Amygdala (tissue), 56 donors: ENCODE measurements at places on chromosomes 4 and X.

DNA sequence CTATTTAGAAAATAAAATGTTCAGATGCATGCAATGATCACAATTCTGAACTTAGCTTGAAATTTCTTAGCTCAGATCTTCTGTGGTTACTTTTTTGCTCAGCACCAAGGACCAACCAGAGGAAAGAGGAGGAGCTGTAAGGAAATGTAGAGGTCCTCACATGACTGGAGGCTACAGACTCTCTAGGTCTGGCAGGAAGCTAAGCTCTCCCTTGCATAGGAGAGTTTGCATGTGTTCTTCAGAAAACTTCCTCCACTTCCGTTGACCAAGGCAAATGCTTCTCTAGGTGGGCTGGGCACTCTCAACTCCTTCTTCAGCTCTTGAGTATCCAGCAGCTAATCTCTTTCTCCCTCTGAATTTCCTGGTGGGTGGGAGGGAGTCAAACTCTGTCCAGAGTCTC is 119.6 kb downstream of the BTC start:
- DNase-seq: no peak

DNA sequence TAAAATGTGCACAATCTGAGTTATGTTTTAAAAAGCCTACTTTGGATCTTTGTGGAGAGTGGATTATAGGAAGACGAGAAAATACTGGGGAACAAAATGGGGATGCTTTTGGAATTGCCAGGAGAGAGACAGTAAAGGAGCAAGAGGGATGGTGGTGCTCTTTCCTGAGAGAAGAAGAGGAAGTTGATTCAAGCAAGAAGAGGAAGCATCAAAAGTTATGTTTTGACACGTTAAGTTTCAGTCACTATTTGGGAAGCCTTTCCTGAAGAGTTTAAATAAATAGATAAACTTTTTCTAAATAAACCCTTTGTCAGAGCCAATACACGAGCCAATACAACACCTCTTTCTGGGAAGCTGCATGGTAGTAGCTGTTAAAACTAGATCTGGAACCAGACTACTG is 394.1 kb downstream of the GALNTL6 start:
- no peak for DNase-seq

- DNase-seq: no peak
Measured at GRCh38 chr4:54447304-54447703, 210.5 kb upstream of the KIT start.

DNA sequence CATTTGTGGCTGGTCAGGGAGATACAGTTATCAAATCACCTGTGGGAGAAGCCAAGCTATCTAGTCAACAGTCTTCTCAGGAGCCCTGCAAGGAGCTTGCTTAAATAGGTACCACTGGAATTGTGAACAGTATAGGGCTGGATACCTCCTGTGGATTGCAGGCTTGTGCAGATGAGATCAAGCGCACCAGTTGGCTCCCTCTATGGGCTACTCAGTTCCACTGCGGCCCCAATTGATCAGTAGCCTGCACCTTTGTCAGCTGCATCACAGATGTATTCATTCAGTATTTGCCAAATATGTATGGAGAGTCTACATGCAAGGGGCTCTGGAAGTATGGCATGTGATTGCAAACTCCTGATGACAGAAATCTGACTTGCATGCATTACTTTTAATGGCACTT is 28.6 kb downstream of the TEX13A start:
- DNase-seq: no peak

GRCh38 chr4:118032691-118033090 is 1.6 kb upstream of the NDST3 start:
- DNase-seq: peak; percentile 12

DNA sequence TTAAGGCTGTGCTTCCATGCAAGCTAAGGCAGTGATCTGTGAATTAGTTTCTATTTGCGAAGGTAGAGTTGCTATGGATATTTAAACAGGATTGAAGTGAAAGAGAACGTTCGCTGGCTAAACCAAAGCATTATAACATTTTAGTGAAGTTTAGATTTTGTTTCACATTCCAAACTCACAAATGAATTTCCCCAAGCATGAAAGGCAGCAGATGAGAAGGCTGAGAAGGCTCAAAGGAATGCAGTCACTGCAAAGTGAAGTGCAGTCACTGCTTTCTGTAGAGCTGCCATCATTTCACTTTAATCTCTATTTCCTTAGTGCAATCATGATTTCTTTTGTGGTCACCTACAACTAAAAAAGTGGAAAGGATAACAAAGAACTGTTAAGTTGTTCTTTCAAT is 334.7 kb upstream of the NR3C2 start:
- DNase-seq: no peak

GRCh38 chr4:22315628-22316027 is 200.2 kb downstream of the ADGRA3 start:
- DNase-seq: no peak

GRCh38 chrX:19810802-19811201 is 76.6 kb downstream of the SH3KBP1 start:
- no peak for DNase-seq

DNA sequence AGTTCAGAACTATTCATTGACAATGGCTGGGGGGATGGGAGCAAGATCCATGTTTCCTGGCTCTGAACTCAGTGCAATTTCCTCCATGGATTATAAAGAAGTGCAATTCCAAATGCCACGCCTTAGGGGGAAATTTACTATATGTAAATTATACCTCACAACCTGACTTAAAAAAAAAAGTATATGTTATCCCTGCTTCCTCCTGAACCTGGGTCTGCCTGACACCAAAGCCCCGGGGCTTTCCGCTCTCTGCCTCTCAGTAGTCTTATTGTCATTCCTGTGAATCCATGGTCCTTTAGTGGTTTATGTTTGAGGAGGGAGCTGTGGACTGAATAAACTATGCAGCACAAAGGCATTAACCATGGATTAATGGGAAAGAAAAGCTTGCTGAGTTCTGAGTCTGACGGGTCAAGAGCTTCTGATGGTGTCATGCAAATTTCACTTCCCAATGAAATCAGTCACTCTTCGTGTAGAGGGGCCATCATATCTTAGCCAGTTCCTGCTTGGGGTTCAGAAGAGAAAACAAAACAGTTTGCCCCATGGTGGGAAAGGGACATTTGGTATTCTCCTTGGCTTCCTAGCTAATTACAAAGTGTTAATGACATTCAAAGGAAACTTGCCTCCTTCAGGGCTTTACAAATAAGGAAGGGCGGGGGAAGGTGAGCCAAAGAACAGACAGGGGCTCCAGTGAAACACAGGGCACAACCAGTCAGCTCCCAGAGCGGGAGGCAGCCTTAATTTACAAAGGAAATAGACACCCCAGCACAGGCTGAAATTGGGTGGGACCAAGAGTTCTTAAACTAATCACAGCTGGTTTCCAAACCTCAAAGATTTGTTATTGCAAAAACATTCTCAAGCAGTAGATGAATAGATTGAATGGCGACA is 14.3 kb downstream of the FAM9C start:
- DNase-seq: no peak

DNA sequence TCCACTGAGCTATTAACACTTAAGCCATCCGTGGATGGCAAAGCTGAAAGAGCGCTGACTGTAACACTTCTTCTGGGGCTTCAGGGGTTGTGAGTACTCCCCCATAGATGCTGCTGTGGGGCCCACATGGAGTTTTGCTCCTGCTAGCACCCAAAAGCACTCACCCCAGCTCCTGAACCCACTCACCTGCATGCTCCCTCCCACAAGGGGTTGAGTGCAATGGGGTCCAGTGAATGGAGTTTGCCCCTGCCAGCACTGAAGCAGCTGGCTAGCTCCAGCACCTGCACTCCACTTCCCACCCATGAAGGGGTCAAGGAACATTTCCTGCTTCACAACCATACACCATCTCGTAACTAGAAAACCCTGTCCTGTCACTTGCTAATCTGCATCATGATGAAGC is 78.9 kb downstream of the IL21 start:
- DNase-seq: no peak

DNA sequence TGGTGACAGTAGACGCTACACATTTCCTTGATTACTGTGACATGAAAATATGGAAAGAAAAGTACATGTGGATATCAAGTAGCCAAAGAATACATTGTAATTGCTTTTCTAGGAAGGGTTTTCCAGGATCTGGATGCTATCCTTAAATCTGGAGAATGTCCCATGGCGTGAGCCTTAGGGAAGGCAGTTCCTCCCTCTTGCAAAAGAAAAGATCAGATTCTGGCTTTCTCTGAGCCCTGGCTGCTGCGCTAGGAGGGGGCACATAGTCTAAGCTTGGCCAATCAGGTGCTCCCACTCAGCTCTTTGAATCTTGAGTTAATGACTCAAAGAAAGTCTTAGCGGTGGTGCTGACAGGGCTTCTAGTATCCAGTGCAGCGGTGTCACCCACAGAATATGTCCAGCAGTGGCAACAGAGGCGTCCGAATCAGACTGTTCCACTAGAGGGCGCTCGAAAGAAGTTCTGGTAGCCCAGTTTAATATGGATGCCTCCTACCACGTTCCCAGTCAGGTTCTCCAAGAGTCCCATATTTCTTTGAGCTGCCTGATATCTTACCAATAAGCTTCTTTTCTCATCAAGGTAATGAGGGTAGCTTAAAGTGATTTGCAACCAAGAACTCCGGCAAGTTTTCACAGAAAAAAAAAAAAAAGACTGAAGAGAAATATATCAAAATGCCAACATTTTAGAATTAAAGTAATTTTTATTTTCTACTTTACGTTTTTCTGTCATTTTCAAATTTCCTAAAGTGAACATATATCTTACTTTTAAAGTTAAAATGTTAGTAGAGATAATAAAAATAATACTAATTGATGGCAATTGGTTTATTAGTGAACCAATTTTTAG is 213.4 kb upstream of the S100G start:
- DNase-seq: peak; percentile 12

DNA sequence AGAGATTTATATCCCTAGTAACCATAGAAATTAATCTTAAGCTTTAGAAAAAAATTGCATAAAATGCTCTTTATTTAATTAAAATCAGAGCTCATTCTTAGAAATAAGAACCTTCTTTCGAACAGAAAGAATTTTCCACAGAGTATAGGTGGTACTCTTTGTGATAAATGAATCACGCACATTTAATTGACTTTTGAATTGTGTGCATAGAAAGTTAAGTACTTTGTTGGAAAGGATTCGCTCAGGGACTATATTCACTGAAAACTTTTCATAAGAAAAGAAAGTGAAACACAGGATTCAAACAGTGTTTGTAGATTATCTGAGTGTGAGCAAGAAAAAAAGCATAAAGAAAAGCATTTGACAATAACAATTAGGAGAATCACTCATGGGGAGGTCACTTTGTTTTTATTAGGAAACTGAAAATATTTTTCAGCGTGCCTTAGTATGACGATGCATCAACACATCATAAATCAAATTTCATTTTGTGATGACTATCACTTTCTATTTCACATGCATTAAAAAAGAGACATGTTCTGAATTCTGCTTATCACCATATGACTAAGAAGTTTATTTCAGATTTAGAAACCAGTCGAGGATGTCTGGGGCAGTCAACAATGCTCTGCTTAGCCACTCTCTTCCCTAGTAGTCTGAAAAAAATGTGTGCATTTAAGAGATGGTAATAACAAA is 49.5 kb downstream of the STX18 start:
- DNase-seq: no peak

DNA sequence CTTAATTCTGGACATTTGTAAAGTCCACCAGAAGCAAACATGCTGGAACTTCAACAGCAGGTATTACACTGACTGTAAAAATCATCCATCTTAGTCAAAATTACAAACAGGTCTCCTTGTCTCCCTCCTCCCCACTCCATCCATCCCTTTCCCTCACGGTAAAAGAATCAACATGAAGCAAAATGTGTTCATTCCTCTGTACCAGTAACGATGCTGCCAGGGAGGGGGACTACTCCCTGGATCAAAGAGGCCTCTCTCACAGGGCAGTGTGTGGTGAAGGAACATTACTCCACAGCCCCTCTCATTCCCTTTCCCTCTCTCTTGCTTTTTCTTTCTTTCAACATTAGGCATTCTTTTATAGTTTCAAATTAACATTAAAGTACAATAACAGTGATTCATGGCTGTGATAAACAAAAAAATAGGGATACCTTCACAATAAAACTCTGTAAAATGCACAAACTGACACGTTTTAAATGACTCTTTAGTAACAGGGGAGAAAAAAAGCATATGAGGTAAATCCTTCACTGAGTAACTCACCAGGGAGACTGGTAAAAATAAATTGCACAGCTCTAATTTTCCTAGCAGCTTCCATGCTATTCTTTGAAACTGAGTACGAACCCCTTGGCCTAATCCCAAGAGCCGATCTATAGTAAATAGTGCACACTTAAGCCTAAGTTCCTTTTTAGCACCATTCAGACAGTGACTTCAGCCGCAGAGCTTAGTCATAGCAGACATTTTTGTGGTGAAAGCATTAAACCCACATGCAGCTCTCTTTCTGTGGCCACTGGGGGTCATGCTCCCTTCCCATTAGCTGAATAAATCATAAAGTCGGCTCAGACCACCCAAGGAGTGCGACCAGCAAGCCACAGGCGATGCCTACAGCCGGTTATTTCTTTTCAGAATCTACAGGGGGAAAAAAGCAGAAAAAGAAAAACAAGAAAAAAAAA is 215.6 kb upstream of the GYPA start:
- DNase-seq: no peak

GRCh38 chr4:7087036-7087435 is 19.2 kb upstream of the GRPEL1 start:
- no peak for DNase-seq

DNA sequence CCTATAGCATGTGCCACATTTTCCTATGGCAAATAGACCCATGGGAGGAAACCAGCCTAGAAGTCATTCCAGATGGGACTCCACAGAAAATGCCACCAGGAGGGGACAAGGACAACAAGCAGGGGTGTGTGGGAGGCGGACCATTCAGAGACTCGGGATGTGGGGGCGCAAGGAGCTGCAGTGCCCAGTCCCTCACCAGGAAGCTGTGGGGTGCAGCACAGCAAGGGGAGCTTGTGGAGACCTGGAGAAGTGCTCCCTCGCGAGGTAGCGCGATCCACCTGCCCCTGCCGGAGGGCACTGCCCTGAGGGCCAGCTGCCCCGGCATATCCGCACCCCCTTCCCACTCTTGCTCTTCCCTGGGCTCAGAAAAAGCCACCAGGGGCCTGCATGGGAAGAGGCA is 45.5 kb upstream of the C4orf50 start:
- DNase-seq: no peak

DNA sequence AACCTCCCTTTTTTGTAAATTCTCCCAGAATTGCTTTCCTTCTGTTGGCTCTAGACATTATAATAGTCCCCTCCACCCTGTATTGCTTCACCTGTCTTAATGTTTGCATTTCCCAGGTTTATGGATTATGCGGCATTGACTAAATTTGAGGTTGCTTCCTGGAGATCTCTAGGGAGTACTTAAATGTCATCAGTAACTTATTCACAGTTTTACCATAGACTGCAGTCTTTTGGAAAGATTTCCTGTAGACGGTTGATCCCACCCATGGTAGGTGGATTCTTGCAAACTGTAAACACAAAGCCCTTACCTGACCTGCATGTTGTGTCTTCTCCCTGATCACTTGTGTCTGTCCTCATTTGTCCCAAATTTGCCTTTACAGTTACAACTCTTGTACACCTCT is 6.2 kb upstream of the NOX1 start:
- no peak for DNase-seq

GRCh38 chrX:149711545-149712236 is at the start of gene MAGEA11:
Gene MAGEA11, plus strand, starts transcription at chrX:149712060. Its CDS starts 1,100 bp downstream, at chrX:149713160.
- no peak for DNase-seq

GRCh38 chrX:109840585-109840984 is 107.5 kb upstream of the ACSL4 start:
- no peak for DNase-seq
